Lung microvascular endothelial cell (primary cell): ENCODE measurements at places on chromosomes 7 and 10. TPM values are rescaled to one million over a fixed set of nuclear protein-coding genes. Genes with fewer than 3 reads are reported as not detected.

- DNase-seq: no peak
Observed at GRCh38 chr10:121690970-121691369, 92.7 kb upstream of the FGFR2 start.

The PLPP4 gene
- 0.20 and 0.87 TPM in 2 replicates for total RNA-seq

- DNase-seq: no peak
Observed at GRCh38 chr10:99938563-99938962, 71.2 kb downstream of the DNMBP start.

- DNase-seq: peak; percentile 63
Observed at GRCh38 chr10:125840955-125841354, 17.6 kb downstream of the BCCIP start.

- DNase-seq: no peak
Observed at GRCh38 chr10:86709396-86710185, 41.3 kb downstream of the LDB3 start.

GRCh38 chr10:3353235-3353634, 180.7 kb upstream of the PITRM1 start:
- DNase-seq: peak; percentile 61

- no peak for DNase-seq
Observed at GRCh38 chr7:158014976-158015375, 572.6 kb downstream of the PTPRN2 start.

DNA sequence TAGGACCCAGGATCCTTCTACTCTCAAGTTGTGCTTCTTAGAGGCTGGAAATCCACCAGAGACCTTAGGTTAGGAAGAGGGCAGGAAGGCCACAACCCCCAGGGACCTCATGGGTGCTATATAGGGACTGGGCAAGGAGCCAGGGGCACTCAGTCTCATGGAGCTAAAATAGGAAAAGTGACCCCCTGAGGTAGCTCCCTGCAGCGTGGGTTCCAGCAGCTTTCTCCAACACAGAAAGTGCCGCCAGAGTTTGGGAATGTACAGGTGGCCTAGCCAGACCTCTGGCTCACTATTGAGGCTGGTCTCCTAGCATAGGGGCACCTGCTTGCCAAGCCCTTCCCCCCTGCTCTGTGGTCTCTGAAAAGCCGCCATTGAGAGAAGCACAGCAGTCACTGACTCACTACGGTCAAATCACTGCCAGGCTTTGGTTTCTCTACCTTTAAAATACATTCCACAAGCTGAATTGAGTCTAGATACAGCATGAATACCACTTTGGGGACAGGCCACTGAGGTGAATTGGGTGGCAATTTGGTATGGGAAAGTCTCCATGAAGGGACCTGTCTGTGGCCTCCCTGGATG, 333.2 kb upstream of the PODXL start:
- DNase-seq: no peak

The IMPDH1 gene
- 32.7 and 42.5 TPM in 2 replicates for total RNA-seq

DNA sequence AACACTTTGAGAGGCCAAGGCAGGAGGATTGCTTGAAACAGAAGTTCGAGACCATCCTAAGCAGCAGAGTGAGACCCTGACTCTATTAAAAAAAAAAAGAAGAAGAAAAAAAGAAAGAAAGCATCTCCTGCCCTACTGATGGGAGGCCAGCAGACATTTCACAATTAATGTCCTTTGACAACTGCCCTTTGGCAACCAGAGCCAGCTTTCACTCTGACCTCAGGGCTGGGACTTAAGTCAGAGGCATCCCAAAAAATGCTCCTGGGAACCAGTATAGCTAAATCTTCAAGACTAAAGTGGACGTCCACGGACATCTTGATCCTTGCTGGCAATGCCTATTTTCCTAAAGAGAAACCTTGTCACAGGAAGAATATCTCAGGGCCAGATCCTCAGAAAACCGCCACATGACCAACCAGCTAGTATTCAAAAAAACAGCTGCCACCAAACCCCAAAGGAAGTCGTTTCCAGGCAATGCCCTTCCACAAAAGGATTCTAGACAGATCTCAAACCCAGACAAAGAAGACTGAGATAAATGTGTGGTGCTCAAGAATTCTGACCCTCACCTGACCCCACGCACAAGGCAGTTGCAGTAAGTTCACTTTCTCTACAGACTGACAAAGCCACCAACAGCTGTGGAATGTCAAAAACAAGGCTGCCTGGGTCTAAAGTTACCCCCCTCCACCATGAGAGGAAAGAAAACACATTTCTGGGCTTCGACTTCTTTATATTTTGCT, 18.4 kb downstream of the GFRA1 start:
- DNase-seq: no peak

GRCh38 chr10:3723766-3724165, 61.2 kb downstream of the KLF6 start:
- no peak for DNase-seq

- DNase-seq: peak; percentile 76
Observed at GRCh38 chr10:87656431-87657072, 3.1 kb upstream of the PAPSS2 start.

DNA sequence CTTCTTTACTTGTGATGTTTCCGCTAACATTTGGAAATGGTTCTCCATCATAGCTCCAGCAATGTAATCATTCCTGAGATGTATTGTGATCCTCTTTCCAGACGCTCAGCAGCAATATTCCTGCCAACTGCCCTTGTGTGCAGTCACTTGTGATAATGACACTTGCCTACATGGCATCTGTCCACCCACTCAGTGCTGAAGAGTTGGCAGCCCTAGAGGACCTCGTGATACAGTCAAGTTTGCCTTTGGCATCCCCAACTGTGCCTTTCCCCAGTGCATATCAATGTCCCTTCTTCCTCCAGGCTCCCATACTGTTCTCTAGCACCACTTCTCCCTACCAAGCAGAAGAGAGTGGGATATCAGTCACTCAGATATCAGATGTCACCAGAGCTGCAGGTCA, 64.9 kb downstream of the MYOF start:
- peak; percentile 29 for DNase-seq

The HGF gene
- 0.20 and 0.22 TPM in 2 replicates for total RNA-seq

GRCh38 chr10:97533888-97534287, 35.2 kb downstream of the UBTD1 start:
- no peak for DNase-seq

- no peak for DNase-seq
Observed at GRCh38 chr10:101672536-101672935, 22.4 kb downstream of the FBXW4 start.

The INA gene
- under 0.01 TPM in 2 replicates for total RNA-seq

- DNase-seq: no peak
Observed at GRCh38 chr7:96090756-96091155, 231.1 kb downstream of the SLC25A13 start.

The PTN gene
- total RNA-seq: under 0.01 TPM in 1 of 2 replicates, not detected in the other

GRCh38 chr10:99172128-99172738, 63.4 kb downstream of the HPSE2 start:
- DNase-seq: peak; percentile 30

DNA sequence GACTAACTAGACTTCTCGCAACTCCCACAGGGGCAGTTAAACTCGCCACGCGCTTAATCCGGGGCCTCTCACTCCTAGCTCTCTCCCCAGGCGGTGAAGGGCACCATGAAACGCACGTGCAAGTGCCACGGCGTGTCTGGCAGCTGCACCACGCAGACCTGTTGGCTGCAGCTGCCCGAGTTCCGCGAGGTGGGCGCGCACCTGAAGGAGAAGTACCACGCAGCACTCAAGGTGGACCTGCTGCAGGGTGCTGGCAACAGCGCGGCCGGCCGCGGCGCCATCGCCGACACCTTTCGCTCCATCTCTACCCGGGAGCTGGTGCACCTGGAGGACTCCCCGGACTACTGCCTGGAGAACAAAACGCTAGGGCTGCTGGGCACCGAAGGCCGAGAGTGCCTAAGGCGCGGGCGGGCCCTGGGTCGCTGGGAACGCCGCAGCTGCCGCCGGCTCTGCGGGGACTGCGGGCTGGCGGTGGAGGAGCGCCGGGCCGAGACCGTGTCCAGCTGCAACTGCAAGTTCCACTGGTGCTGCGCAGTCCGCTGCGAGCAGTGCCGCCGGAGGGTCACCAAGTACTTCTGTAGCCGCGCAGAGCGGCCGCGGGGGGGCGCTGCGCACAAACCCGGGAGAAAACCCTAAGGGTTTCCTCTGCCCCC, 19.5 kb downstream of the WNT8B start:
- DNase-seq: peak; percentile 85

DNA sequence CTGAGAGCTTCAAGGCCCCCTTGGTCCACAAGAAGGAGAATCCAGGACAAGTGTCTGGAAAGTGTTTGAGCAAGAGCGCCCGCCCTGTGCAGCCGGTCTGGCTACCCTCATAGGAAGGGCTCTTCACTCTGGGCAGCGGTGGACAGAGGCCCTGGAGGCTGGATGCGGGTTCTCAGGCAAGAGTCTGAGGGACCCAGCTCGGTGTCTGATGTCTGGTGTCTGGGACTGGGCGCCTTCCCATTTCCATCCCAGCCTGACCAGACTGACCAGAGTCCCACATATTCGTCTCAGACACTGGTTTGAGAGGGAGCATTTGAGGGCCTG, 59.8 kb downstream of the HK1 start:
- no peak for DNase-seq

GRCh38 chr10:133377025-133377817, 1.8 kb upstream of the PAOX start:
- no peak for DNase-seq

The XRCC2 gene
- 1.2 and 1.7 TPM in 2 replicates for total RNA-seq

- DNase-seq: peak; percentile 54
Observed at GRCh38 chr7:24290004-24290641, 6.1 kb downstream of the NPY start.

- no peak for DNase-seq
Observed at GRCh38 chr7:101985903-101986734, 168.7 kb downstream of the CUX1 start.
